ENCODE measurements at places on chromosomes 6 and 20.

GRCh38 chr20:4766631-4767030, 44.9 kb downstream of the PRND start:
- peak; percentile 82 for DNase-seq

DNA sequence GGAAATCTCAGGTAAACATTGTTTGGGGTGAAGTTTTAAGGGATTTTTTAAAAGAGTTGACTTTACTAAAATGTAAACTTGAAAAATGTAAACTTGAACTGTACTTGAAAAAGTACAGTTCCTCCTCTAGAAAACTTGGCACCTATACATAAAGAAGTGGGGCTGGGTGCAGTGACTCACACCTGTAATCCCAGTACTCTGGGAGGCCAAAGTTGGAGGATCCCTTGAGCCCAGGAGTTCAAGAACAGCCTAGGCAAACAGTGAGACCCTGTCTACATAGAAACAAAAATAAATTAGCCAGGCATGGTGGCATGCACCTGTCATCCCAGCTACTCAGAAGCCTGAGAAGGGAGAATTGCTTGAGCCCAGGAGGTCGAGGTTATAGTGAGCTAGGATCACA, 7.2 kb downstream of the BTBD9 start:
- no peak for DNase-seq

DNA sequence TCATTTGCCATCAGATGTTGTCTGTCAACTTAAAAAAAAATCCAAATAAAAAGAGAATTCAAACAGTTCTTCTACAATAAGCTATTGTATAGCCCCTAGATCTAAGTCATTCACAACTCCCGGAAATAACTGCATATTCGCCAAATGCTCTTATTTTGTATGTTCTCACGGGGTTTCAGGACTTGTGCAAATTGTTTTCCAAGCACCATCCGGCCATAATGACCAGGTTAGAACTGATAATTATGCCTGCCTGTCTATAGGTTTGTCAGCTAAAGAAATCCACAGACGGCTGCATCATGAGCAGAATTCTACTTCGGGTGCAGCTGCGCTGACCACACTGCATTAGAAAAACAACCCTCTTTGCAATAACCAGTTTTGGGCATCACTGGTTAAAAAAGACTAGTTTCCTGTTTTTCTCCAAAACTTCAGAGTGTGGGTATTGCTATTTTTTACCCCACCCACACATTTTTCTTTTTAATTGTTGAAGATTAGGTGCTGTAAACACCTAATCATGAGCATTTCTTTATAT, 87.7 kb downstream of the HIVEP2 start:
- peak; percentile 84 for DNase-seq

DNA sequence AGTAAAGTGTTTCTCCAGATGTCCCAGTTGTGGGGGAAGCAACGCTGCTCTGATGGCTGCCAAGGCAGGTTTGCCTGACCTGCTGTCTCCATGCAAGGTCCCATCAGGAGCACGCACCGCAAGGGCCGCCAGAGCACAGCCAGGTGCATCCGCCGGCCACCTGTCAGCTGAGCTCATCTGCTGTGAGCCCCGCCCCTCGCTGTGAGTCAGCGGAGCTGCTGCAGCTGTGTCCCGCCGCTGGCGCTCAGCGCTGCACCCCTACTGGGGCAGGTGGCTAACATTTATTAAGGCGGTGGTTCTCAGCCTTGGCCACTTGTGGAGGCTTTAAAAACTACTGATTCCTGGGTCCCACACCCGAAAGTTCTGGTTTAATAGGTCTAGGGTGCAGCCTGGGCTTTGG, 225.7 kb downstream of the UST start:
- no peak for DNase-seq

DNA sequence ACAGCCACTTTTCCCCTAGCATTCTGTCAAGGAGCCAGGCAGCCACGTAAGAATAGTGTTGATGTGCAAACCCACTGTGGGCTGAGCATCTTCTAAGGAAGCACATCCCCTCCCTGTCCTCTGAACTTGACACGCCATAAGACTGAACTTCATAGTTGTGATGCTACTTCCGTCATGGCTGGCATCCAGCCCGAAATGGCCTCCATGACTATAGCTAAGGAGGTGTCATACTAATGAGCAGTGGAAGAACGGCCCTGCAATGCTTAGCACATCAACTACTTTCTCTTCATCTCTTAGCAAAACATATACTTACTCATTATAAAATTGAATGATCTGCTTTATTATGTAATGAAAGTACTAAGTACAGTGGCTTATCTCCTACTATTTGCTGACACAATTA, 110.2 kb downstream of the GJA10 start:
- no peak for DNase-seq

DNA sequence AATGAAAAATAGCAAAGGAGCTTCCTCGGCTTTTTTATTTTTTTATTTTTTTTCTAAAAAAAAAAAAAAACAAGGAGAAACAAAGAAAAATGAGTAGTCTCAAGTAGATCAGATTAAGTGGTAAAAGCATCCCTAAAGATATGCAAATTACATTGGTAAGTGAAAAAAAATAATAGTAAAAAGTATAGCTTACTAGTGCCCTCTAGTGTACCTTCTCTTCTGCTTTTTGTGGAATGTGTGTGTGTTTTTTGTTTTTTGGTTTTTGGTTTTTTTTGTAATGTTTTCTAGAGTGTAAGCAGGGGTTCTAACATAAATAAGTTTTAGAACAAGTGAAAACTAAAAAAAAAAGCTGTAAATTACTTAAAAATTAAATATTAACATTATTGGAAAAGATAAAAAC, 1062.0 kb downstream of the HACE1 start:
- DNase-seq, result no peak

DNA sequence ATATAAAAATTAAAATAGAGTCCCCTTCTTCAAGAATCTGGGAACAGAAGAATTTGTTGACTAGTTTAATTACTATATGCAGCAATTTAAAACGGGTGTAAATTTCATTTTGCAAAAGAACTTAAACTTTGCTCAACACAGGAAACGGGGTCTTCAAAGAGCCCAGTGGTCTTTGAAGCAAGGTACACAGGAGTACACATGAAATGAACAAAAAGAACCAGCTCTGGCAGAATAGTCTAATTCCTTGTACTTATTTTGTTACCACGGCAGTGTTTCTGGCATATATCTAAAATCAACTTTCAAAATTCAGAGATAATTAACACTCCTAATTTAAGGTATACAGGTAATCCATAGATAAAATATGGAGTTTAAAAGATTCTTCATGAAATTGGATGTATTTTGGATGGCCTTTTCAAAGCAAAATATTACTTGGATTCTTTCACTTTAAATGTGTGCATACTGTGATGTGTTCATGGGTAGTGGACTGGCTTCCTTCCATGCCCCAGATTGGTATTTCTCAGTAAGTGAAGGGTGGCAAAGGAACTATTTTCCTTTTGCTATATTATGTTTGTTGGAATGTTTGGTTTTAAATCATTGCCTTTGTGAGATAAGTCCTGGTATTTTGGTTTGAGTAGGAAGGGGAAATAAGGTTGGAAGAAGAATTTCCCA, 96.8 kb upstream of the THEMIS start:
- no peak for DNase-seq

DNA sequence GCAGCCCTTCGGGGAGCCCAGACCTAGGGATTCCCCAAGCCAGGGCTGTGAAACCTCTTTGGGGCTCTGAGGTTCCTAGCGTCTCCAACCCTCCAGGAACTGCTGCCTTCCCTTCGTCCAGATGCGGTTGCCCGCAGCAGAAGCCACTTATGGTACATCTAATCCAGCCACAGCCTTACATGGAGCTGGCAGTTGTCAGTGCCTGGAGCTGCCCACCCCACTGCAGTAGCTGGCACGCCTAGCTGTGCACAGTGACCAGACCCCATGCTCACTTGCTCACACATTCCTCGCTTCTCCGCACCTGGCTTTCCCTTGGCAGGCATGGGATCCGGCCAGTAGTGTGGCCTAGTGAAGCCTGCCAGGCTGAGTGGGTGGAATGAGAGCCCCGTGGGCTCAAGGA, 547.6 kb downstream of the TBC1D32 start:
- no peak for DNase-seq

DNA sequence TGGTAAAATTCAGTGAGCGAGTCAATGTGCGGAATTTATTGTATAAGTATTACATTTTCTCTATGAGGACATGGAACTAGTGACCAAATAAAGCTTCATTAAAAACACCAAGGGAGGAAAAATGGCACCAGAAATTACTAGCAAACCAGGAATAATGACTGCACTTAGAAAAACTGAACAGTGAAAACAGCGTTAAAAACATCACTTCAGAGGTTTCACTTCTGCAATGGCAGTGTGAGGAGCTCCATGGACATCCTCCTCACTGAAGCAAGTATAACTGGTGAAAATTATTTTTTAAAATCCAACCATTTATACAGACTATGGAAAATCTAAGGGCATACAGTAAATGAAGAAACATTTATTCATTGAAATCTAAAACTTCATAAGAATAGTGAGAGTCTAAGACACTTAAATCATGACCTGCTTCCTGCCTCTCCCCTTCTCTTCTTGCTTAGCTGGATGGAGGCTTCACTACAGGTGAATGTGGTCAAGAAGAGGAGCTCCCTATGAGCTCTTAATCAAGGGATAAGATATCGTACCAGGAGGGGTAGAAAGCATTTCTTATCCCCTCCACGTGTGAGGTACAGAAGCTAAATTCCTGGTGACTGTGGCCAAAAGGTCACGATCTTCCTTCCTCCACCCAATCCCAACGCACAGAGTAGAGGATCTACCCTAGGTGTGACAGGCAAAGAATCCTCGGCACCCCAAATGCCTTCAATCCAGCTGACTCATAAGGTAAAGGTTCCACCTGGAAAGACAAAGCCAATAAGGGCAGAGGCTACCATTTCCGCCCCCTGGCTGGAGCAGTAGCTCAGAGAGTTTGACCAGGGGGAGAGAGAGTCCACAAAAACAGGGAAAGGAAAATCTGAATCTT, 12.3 kb upstream of the ASF1A start:
- DNase-seq, result no peak

DNA sequence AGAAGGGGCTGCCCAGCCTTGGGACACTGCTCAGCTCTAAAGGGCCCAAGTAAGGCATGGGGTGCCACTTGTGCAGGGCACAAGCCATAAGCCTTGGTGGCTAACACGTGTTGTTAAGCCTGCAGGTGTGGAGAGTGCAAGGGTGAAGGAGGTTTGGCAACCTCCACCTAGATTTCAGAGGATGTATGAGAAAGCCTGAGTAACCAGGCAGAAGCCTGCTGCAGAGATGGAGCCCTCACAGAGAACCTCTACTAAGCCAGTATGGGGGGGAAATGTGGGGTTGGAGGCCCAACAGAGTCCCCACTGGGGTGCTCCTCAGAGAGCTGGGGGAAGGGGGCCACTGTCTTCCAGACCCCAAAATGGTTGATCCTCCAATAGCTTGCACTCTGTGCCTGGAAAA, 32.6 kb downstream of the SERINC1 start:
- DNase-seq, result no peak

GRCh38 chr6:53282741-53283140, 66.0 kb downstream of the ELOVL5 start:
- peak; percentile 72 for DNase-seq

DNA sequence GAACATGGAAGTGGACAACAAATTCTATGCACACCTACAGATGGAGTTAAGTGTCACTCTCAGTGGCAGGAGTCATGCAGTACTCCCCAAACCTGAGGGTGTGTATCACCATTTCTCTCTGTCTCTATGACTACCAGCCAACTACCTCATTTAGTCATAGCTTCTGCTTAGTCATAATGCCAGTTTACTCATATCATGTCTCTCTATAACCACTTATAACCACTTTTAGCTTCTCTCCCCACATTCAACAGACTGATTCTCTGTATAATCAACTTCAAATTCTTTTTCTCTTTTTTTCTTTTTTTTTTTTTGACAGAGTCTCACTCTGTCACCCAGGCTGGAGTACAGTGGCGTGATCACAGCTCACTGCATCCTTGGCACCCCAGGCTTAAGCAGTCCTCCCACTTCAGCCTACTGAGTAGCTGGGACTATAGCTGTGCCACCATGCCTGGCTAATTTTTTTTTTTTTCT, 13.8 kb upstream of the GTF3C6 start:
- no peak for DNase-seq

GRCh38 chr6:106511288-106512047, 117.8 kb downstream of the RTN4IP1 start:
- no peak for DNase-seq

- DNase-seq, result no peak
Observed at GRCh38 chr20:1336699-1337367, 7.9 kb upstream of the SDCBP2 start.

- no peak for DNase-seq
Observed at GRCh38 chr6:100962466-100962865, 81.3 kb upstream of the ASCC3 start.

DNA sequence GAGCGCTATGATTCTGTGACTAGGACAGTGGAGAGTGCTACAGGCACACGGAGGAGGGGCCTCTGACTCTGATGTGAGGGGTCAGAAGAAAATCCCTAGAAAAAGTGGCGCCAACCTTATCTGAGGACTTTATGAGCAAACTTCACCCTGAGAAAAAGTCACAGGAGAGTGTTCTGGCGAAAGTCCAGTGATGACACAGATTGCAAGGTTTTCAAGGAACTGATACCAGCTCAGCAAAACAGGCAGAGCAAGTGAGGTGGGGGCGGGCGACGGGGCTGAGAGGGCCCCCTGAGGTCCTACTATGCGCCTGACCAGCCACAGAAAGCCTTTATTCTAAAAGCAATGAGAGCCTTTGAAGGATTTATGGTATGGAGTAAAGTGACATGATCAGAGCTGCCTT, 73.3 kb downstream of the SLC22A23 start:
- peak; percentile 77 for DNase-seq

DNA sequence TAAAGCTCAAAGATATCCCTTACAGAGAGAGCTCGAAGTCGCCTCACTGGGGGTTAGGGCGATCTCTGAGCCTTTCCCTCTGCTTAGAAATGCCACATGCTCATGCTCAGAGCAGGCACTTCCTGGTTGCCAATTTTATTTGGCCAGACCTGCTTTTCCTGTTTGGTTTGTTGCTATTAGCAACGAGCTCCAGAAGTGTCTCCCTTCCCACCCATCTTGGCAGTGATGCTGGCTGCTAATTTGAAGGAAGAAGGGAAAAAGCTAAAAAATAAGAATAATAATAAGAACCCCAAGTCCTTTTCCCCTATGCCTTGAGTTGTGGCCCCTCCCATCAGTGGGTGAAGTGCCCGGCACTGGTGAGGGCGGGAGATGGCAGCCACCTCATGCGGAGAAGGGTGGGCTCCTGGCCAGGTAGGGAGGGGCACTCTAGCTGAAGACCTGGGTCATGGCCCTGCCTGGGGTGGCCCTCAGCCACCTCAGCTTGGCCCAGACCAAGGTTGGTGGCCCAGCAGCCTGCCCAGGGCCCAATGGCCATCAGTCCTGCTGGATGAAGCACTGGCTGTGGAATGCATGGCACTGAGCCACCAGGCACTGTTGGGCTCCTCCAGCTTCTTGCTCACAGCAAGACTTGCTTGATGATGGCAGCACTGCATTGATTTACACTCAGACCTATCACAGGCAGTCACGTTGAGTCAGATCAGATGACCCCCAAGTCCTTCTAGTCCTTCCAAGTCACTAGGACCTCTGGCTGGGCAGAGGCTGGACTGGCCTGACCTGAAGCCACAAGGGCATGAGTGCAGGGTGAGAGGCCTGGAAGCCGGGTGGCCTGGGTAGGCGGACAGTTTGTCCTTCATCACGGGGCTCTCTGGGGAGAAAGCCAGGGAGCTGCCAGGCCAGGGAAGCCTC, 79.0 kb downstream of the SYNJ2 start:
- DNase-seq, result peak; percentile 53

GRCh38 chr20:53923566-53924369, 146.6 kb downstream of the BCAS1 start:
- no peak for DNase-seq

- DNase-seq, result no peak
Observed at GRCh38 chr6:23137611-23138010, 568.2 kb downstream of the HDGFL1 start.
